ENCODE measurements at places on chromosomes 6 and 20.

DNA sequence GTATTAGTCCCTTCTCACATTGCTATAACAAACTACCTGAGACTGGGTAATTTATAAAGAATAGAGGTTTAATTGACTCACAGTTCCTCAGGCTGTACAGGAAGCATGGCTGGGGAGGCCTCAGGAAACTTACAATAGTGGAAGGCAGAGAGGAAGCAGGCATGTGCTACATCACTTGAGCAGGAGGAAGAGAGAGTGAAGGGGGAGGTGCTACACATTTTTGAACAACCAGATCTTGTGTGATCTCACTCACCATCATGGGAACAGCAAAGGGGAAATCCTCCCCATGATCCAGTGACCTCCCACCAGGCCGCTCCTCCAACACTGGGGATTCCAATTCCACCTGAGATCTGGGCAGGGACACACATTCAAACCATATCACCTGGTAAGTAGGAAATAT, 630.6 kb downstream of the QKI start:
- DNase-seq = no peak

DNA sequence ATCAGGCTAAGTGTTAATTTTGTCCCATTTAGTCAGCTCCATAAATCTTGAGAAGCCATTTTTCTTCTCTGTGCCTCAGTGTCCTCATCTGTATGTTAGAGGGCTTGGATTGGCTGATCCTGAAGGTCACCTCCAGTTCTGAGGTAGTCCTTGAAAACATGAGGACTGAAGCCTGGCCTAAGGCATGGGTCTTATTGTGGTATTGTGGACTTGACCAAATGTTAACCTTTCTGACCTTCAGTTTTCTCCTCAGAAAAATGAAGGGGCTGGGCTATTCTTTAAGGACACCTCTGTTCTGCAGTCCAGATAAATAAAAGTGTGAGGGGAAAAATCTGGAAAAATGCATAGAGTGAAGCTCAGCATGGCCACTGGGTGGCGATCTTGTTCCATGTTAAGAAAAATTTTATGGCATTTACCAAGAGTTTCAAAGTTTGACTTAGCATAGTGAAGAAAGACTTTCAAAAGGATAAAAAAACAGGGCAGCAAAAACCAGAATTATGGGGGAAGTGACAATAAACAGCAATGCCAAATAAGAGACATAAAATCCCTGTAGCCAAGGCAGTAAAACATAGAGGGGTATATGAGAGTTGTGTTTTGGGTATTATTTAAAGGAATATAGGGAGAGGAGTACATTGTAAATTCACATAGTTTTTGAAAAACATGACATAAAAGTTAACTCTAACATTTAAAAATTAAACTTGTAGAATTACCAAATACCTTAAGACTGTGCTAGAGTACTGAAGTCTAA, 13.2 kb upstream of the TFB1M start:
- DNase-seq = no peak

DNA sequence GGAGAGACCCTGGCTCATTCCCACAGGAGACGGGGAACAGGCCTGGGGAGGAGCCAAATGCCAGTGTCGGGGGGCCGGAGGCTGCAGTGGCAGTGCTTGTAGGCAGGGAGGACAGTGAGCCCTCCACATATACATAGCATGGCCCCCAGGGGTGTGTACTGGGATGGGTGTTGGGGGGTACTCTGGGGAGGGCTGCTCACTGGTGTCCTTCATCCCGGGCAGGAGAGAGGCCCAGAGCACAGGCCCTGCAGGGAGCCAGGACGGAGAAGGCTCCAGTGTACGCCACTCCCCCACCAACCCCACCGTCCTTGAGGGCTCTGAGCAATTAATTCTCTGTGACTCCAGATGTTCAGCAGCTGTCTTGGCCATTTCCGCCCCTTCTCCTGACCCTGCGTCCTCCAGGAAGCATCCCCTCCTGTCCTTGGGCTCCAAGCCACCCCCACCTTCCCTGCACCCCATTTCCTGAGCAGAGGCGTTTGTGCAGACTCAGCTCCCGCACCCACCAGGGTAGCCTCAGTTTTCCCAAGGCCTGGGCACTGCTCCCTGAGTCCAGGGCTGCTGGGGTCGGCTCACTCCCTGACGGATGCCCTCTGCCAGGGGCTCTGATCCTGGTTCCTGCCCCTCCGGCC, 3.4 kb upstream of the ABHD16B start:
- no peak for DNase-seq

DNA sequence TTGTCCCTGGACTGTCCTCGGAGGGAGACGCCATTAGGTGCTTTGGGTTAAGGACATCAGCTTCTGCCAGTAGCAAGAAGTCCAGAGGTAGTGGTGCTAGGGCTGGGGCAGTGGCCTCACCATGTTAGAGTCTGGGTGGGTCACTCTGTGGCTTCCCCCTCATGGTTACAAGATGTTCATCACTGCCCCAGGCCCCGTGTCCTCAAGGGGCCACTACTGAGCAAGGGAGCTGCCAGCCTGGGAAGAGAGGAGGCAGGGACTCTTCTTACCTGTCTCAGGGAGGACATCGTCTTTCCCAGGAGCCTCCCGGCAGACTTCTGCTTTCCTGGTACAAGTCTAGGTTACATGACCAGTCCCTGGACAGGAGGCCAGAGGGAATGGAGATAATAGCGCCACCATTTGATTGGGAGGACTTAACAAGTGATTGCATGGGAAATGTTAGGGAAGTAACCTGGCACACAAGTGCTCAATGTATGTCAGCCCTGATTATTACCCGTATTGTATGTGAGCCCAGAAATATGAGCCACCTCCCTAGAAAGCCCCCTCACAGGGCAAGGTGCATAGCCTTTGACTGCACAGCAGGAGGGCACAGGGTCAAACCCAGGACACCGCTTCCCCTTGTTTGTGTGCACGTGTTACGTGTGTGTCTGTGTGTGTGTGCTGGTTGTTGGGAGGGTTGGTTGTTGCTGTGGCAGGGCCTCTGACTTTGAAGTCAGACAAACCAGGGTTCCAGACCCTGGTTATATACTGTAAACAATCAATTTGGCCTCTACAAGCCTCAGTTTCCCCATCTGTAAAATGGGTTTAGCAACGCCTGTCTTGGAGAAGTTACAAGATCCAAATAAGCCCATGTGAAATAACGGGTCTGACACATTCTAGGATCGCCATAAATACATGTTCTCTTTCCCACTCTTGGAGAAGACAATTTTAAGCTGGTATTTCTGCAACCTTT, 30.0 kb downstream of the SIRPA start:
- DNase-seq = no peak

- DNase-seq = no peak
Measured at GRCh38 chr6:106772270-106773142, 143.1 kb downstream of the QRSL1 start.

GRCh38 chr20:4297127-4297826, 281.9 kb upstream of the RNF24 start:
- no peak for DNase-seq

- no peak for DNase-seq
Measured at GRCh38 chr6:159008656-159009288, 8.8 kb upstream of the RSPH3 start.

- DNase-seq = peak; percentile 68
Measured at GRCh38 chr6:158978757-158979156, 21.2 kb downstream of the RSPH3 start.

DNA sequence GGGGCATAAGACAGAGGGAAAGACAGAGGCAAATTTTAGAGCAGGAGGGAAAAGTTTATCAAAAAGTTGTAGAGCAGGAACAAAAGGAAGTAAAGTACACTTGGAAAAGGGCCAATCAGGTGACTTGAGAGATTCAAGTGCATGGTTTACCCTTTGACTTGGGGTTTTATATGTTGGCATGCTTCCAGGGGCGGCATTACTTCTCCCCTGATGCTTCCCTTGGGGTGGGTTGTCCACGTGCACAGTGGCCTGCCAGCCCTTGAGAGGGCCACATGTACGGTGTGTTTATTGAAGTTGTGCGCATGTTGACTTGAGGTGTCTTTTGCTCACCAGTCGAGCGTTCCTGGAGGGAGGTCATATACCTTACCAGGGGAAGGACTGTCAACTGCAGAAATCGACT, 259.5 kb upstream of the JARID2 start:
- no peak for DNase-seq

DNA sequence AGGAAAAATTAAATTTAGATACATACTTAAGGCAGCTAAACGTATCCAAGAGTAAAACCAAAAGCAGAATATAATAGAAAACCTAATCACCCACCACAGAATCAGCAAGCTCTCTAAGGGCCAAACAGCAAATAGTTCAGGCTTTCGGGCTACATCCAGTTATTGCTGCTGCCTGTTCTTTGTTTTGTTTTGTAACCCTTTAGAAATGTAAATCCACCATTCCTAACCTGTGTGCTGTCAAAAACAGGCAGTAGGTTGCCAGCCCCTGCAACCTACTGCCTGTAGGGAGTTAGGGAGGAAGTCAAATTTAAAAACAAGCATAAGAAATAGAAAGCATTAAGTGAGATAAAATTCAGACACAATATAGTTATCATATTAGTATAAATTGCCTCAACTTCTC, 225.9 kb downstream of the PTPRT start:
- DNase-seq = peak; percentile 2

- no peak for DNase-seq
Measured at GRCh38 chr6:86031713-86032112, 389.0 kb upstream of the SYNCRIP start.

- DNase-seq = peak; percentile 61
Measured at GRCh38 chr6:10300071-10300470, 114.8 kb downstream of the TFAP2A start.

DNA sequence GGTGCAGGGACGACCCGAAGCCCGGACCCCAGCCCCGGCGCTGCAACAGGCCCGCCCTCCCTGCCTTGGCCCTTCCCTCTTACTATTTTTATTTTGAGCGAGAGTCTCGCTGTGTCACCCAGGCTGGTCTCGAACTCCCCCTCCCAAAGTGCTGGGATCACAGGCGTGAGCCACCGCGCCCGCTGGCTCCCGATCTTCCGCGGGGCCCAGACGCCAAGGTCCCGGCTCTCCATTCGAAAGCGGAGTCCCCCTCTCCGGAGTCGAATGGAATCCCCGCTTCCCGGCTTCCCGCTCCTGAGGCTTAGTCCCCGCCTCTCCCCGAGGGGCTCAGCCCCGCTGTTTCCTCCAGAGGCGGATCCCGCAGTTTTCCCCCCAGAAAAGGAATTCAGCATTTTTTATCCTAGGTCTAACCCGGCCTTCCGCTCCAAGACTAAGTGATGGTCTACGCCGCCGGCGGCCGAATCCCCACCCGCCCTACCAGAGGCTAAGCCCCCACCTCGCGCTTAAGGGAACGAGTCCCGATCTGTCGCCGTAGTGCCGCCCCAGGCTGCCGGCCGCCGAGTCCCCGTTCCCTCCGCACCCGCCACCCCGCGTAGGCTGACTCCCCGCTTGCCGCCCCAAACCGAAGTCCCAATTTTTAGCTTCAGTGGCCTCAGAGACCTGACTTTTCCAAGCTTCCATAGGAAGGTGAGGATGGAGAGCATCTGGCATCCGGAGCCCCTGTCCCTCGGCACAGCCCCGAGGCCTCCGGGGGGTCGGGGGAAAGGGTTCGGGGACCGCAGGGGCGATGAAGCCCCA, 11.5 kb upstream of the TMC2 start:
- no peak for DNase-seq

DNA sequence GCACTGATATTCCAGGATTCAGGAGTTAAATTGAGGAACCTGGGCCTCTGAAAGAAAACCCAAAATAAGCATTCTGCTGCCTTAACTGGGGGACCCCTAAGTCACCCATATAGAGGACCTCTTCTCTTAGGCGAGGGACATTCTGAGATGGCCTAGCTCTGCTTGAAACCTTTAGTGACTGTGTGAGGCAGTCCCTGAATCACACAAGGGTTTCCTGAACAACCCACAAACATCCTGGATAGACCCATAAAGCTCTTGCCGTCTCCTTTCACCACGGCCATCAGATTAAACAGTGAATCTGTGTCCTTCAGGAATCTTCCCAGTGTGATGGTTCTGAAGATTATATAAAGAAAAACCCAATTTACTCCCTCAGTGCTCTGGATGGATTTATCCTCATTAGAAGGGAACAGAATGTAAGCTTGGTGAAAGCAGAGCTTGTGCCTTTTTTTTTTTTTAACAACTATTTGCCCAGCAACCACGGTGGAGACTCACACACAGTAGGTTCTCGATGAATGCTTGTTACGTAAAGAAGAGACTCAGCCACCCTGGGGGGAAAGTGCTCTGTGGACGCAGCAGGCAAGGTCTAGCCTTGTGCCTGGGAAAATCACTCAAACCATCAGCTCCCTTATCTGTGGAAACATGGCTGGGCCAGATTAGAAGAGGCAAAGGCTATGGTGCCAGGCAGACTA, 39.1 kb upstream of the SIRPG start:
- DNase-seq = no peak

DNA sequence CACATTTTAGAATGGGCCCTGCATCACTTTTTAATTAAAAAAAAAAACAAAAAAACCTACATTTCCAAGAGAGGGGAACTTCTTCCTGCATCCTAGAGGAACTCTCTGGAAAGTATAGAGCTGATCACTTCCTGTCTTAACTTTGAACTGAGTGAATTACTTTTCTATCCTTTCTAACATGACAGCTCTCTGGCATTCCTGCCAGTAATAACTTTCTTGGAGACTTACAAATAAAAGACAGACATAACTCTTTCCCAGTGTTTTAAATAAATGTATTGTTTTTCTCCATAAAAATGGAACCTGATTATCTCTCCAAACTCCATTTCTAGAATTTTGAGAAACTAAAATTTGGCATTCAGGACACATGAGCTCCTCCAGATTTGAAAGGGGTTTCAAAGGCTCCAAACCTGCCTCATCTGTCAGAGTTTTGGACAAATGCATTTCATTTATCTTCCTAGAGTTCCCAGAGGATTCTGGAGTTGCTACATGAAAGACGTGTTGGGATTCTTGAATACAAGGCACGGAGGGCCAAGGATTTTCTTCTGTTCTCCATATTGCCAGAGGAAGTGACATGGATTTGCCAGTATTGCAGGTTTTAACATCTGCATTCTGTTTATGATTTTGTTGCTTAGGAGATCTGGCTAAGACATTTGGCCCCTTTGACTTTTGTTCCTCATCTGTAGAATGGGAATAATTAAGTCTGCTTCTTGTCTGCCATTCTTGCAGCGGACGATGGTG, 2.0 kb upstream of the SMOC2 start:
- DNase-seq = no peak

DNA sequence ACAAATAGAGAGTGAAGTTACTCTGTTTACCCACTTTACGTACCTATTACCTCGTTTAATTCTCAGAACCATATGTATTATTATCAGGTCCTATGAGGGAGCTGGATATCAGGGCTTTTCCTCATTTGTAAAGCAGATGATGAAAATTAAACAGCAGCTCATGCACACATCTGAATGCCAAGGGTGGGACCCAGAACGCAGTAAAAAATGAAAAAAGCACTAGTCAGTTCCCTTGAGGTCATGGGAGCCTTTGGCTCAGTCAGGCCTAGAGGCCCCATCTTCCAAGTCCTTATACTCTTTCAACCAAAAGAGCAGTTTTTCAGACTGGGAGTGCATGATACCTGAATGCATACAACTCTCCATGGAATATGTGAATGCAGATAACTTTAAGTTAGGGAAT, 23.0 kb downstream of the B3GAT2 start:
- no peak for DNase-seq

DNA sequence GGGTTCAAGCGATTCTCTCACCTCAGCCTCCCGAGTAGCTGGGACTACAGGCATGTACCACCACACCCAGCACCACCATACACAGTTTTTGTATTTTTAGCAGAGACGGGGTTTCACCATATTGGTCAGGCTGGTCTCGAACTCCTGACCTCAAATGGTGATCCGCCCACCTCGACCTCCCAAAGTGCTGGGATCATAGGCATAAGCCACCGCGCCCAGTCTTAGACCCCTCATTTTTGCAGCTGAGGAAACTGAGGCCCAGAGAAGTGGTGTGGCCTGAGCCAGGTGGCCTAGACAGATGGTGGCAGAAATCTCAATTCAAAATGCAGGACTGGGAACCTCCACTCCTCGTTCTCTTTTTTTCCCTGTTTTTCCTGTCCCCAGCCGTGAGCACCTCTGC, 12.6 kb upstream of the FAM209A start:
- no peak for DNase-seq

GRCh38 chr6:353642-354614, 37.6 kb upstream of the IRF4 start:
- DNase-seq = no peak

All from foreskin keratinocyte (primary cell).